NCI-H187 treated with DMSO at 0.1 percent for 48 hours (cell line): ENCODE measurements at places on chromosomes 4 and X.

DNA sequence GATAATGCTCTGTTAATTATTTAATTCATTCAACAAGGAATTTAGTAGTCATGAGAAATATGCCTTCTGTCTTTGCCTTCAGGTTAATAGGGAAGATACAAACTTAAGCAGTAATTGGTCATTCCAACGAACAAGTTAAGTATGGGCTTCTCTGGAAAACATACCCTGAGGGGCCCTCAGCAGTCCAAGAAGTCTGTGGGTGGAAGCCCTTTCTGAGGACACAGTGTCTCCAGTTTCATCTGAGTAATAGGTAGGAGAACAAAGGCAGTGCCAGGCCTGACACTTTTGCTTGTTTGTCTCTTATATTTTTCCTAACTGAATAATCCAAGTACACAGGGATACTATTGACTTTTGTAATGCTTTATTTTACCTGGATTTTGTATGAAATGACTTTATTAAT lies 262.5 kb downstream of the FBXW7 start:
- DNase-seq = no peak

DNA sequence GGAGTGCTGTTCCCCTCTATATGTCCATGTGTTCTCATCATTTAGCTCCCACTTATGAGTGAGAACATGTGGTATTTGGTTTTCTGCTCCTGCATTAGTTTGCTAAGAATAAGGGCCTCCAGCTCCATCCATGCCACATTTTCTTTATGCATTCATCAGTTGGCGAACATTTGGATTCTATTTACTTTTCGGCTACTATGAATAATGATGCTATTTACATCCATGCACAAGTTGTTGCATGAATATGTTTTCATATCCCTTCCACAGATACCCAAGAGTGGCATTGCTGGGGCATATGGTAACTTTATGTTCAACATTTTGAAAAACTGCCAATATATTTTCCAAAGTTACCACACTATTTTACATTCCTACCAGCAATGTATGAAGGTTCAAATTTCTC lies 13.8 kb upstream of the DDX53 start:
- no peak for DNase-seq

DNA sequence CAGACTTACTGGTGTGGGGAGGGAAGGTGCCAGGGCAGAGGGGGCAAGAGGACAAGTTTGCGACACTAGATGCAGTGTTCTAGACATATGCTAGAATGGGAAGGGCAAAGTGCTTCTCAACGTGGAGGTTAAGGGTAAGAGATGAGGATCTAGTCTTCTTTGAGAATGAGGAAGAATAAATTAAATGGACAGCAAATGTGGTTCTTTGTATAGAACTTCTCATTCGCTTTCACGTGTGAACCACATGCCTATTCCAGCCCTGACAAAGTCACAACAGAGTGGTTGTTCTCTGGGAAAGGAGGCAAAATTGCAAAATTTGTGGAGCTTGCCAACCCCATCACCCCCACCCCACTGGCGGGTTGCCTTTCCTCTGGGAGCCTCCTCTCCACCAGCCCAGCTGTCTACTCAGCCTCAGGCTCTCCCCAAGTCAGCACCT lies 1.5 kb upstream of the ANXA5 start:
- no peak for DNase-seq

DNA sequence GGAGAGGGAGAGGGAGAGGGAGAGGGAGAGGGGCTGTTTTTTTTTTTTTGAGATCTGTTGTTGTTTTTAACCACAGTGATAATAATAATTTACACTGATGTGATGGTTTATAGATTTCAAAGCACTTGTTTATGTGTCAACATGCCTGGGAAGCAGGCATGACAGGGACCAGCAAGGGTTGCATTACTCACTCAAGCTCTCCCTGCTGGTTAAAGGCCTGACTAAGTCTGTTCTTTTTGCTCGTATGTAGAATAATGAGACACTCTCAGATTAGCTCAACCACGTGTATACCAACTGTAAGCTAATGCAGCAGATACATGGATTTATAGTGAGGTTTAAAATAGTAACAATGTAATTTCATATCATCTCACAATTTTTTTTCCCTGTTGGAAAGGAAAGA lies 134.6 kb upstream of the BOD1L1 start:
- DNase-seq = no peak

DNA sequence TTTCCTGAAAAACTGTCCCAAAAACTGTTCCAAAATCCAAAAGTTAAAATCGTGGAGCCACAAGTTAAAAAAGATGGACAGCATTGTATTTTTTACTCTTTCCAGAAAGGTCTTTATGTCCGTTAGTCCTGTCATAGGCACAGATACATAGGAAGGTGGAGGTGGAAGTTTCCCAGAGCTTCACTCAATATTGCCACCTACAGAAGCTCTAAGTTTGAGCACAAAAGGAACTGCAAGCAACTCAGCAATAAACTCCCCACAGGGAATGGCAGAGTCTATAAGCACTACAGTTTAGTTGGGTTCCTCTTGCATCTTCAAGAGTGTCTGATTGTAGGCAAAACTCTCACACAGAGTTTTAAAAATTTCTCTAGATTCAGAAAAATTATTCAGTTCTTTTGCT lies 22.0 kb upstream of the UGT2B4 start:
- DNase-seq = no peak

GRCh38 chr4:86950831-86951525 lies 16.2 kb downstream of the AFF1 start:
- no peak for DNase-seq

- no peak for DNase-seq
Observed at GRCh38 chrX:42538405-42538804, 239.6 kb downstream of the PPP1R2C start.

DNA sequence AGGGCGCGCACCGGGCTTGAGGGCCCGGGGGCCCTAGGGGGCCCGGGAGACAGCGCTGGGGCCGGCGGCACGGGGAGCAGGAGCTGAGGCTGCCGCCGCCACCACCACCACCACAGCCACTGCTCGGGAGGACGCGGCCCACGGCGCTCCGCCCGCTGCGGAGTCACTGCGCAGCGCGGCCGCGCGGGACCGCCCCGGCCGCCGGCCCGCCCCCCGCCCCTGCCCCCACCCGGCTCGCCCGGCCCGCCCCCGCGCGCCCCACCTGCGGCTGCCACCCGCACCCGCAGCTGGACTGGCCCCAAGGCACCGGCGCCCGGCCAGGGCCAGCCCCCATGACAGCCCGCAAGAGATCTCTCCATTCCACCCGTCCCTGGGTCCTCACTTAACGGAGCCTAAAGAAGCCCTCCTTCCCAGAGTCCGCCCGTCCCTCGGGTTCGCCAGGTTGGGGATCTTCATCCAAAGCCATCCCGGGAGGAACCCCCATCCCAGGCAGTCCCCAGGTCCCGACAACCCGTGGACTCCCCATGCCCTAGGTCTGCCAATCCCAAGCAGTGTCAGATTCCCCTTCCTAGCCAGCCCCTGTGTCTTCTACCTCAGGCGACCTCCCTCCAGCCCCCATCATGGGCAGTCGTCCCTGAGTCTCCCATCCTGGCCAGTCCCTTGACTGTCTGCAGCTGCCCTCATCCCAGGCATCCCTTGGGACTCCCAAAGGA lies 40.0 kb upstream of the IQSEC2 start:
- no peak for DNase-seq

DNA sequence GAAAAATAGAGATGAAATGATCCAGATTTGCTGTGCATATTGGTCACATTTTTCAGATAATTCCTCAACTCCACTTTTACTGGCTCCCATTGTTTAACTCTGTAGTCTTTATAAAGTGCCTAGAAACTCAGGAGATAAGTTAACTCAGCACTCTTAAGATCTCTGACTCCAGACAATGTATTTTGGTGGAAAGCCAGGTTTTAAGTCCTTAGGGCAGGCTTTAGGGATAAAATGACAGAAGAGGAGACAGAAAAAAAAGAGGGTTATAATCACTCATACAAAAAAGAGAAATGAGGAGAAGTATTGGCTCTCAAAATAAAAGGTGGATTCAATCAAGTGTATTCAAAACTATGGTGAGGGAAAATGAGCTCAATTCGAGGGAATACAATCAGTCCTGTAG lies 674.8 kb upstream of the INTU start:
- DNase-seq = no peak

DNA sequence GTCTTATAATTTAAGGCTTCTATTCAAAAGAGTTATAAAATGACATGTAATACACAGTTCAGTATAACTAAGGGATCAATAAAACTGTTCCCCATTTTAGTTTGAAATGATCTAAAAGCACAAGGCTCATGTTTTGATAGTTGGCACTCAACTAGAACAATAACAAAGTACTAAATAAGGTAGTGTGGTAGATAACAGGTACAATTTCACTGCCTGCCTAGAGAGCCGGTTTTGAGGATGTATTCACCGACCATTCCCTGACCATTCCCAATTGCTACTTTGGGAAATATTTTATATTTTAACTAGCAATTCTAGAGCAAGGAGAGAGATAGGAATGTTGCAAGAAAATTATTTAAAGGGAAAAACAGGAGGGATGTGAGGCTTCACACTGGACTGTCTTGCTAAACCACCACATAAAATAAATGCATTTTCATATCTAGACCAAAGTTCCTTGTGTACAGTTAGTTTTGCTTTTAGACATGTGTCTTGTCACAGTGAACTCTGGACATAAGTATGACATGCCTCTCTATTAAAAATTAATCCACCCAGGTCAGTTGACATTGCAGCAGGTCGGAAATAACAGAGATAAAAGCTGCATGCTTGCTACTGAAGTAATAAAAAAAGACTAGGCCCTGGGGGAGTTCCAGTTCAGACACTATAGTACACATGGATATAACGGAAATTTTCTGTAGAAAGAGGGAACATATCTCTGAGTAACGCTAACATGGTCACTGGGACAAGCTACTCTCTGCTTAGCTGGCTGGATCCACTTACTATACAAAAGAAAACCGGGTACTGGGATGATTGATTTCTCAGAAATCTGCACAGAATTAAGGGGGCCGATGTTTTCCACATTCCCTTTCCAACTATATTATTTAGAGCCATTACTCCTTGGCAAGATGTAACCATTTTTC lies 56.3 kb upstream of the NAP1L5 start:
- DNase-seq = no peak

DNA sequence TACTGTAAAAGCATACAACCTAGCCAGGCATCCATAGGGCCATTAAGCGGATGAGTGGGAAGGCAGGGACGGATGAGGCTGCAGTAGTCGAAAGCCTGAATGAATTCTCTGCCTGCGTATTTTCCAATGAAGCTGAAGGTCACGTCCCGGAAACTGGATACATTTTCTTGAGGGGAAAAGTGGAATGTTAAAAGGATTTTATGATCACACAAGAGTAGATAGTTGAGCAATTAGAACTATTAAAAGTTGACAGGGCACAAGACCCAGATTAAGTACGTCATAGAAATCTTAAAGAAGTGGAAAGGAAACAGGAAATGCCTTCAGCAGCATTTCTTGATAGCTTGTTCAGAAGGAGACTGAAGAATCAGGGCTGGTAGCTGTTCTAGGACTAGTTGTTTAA lies 98.3 kb upstream of the CXXC4 start:
- no peak for DNase-seq

DNA sequence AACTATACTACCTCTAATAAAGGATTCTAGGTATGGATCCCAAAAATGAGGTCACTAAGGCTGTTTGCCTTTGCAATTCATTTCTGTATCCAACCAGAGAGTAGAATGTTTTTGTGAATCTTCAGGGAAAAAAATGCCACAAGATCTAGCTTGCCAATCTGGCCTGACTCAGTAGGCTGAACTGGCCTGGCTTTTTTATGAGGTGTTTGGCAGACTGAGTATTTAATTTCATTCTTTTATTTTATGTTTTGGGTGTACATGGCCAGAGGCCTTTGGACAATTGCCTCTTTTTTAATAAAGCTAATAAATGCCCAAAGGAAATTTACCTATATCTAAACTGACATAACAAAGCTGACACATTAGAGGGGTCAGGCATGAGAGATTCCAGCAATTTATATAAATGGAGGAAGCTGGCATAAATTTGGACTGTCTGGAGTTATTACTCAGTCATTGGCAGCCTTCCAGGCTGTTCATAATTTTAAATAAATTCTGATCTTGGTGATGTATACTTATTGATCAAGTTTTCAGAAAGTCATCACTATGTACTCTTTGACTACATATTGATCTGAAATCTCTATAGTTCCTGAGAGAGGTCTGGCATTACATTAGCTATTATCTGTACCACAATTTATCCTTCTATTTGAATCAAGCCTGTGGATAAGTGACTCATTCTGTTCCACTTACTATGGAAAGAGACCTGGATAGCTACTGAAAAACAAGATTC lies 376.4 kb upstream of the NOCT start:
- DNase-seq = no peak

DNA sequence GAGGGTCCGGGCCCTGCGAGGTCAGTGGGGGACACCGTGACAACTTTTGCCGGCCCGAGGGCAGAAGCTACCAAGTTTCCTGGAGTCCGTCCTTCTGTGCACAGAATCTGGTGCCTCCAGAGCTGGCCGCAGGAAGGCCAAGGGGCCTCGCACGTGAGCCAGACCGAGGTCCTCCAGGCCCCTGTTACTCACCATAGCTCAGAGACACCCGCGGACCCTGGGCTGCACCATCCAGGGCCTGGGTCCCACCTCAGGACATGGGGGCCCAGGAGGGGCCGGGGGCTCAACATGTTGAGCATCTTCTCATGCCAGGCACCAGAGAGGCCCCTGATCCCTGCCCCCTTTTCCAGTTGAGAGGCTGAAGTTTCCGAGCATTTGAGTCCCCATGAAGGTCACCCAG lies 87.9 kb downstream of the HMX1 start:
- no peak for DNase-seq

DNA sequence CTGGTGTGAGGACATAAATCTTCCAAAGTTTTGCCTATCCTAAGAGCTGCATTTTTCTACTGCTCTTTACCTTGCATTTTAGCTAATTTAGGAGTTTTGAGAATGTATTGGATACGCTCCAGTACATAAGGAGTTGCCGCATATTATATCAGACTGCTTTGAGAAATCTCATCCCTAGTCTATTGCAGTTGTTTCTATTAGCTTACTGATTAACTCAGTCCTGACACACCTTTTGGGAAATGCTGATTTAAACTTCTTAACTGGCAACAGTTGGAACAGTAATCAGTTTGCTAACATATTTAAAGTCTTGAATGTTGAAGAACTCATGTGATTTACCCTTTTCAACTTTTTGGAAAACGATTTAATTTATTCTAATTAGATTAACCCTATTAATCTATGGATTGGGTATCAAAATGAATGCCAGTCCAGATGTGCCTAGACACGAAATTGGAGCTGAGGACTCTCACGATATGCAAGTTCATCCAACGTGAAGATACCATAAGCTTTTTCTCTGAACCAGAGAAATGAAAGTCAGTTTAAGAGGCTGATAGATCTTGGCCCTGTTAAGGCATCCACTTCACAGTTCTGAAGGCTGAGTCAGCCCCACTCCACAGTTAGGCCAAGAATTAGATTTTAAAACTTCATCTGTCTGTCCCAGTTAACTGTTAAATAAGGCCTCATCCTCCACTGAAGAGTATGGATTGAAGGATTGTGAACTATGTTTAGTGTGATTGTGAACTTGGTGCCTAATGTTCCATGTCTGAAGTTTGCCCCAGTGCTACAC lies 90.0 kb downstream of the MAOA start:
- DNase-seq = no peak

DNA sequence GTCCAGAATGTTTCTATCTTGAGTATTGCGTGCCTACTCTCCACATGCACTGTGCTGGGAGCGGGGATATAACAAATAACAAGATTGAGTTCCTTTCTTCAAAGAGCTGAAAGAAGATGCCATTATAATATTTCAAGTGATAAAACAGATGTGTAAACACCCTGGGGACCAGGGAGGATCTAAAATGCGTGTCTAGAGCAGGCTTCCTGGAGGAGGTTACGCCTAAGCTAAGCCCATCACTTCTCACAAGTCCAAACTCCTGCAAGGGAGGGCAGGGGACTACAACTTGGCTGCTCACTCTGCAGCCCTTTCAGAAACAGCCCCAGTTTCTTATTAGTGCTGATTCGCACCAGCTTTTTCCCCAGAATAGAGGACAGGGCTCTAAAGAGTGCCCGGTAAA lies 21.5 kb downstream of the PTCHD1 start:
- no peak for DNase-seq

GRCh38 chrX:129779747-129780146 lies at the start of gene SASH3:
SASH3 (plus strand) TSS chrX:129779949; CDS start chrX:129780098, 149 bp downstream.
- no peak for DNase-seq
